ENCODE measurements at places on chromosomes 6 and 20.
A peak's percentile ranks its signal among the peaks of the same experiment; 100 is the strongest.

DNA sequence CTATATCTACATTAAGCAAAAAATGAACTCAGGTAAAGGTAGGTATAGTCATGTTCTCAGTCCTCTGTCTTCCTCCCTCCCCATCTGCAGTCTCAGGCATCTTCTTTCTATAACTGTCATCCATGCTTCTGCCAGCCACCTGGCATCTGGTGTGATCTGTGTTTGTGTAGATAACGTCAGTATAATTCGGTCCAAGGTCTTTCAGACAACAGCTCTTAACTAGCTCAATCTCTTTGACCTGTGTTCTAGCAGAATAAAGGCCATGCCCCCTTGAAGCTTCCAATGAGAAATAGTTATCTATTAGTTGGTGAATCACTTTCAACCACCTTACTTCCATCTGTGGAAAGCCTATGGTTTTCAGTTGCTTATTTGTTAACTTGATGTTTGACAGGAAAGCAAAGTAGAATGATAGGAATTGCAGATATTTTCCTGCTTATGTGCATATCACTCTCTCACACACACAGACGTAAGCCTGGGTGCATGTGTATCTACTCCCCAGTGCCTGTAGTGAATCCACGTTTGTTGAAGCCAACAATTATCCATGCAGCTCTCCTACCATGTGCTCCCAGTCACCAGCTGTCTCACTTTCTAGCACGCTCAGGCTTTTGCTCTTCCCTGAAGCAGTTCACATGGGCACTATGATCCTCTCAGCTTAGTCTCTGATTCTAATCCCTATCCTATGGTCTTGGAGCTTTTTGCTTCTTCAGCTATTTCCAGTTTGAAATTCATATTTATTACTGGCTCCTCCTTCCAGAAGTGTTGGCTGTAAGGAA lies 433.7 kb upstream of the MANEA start:
- DNase-seq = no peak

GRCh38 chr6:119296036-119297035 lies 53.2 kb downstream of the MAN1A1 start:
- no peak for DNase-seq

DNA sequence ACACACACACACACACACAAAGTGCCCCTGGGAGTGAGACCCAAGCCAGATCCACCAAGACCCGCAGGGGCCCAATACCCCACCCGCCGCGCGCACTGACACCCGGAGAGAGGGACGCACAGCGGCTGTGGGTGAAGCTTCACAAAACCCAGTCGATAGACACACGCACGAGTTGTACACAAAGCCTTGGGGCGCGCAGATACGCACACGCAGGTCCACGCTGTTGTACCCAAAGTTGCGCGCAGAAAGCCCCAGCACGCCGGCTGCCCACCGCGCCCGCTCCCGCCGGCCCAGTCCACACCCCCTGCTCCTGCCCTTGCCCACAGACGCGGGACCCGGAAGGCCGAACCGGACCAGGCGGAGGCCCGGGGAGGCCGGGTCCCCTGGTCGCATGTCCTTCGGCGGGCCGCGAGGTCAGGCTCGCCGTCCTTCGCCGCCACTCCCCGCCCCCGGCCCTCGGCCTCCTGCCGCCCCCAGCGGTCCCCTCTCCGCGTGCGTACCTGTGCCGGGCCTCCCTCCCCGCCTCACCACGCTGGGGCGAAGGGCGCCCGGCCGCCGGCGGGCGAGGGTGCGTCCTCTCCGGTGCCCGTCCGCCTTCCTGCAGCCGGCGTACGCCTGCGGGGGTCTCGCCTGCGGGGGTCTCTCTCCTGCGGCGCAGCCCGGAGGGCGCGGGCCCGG lies at the start of gene TMEM74B:
TMEM74B (minus strand) TSS at position 344 of the 678 bp plus-strand sequence. CDS start 1,180 bp downstream, outside the sequence.
- peak; percentile 30 for DNase-seq

DNA sequence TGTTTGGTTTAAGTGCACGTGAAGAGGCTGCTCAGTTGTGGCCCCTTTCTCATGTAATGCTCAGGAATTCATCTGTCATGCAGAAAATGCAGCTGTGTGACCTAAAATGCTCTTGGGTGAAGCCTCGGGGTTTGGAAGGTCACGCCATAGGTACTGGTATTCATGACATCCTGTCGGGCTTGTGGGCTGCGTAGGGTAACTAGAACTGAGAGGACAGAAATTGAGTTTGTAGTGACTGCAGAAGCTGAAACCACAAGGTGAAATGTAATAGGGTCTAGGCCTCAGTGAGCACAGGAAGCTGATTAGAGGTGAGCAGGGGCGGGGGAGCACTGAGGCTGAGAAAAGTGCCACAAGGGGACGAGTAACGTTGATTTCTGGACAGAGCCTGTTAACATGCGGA lies 128.8 kb downstream of the SOBP start:
- DNase-seq = no peak

GRCh38 chr20:25532015-25532751 lies 53.1 kb downstream of the NINL start:
- no peak for DNase-seq

DNA sequence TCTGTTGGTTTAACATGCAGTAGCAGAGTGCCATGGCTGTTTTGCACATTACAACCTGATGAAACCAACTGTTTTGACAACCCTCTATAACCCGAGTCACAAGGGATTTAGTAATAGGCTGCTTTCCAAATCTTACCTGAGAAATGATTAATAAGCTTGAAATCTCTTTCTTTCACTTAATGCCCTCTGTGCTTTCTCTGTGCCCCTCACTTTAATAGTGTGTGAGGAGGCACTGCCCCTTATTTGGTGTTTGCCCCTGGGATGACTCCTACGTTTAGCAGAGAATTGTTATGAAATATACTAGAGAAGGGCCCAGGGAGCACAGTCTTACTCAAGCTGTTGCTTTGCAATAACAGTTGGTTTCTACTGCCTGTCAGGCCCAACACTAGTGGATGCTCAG lies 31.0 kb upstream of the PTCHD4 start:
- no peak for DNase-seq

- peak; percentile 75 for DNase-seq
Observed at GRCh38 chr6:53673162-53673727, 7.7 kb upstream of the KLHL31 start.

- DNase-seq = no peak
Observed at GRCh38 chr6:7588506-7588905, 1.5 kb upstream of the SNRNP48 start.

- DNase-seq = peak; percentile 54
Observed at GRCh38 chr20:37526839-37527637, 638 bp downstream of the BLCAP start.

DNA sequence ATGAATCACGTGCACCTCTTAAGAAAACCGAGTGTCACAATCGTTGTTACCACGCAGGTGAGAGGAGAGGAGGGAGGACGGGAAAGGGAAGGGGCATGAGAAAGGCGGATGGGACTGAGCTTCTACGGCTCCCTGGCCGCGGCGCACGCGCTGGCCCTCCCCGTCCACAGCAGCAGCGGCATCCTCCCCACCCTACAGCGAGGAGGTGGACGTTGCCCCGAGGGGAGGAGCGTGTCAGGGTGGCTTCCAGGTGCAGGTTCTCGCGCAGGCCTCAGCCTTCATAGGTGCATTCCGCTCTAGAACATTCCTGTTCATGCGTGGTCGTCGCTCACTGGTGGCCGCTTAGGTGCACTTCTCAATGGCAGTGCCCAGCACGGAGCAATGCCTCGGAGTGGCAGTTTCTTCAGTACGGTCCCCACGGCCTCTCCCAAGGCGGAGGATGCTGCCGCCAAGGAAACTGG lies 29.7 kb upstream of the AFDN start:
- no peak for DNase-seq

DNA sequence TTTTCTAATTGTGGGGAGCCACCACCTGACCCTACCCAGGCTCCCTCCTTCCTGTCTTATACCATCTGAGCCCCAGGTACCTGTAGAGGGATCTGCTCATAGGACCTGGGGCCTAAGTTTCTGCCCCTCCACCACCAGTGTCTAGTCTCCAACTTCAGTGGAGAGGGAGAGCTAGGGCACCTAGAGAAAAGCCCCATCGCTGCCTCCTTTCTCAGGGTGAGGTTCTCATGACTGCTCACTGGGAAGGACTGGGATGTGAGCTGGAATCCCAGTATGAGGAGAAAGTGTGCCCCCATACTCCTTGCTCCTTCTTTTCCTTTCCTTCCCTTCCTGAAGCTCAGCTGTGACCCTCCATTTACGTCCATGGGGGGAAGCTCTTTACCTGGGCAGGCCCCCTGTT lies 231.6 kb downstream of the LRFN2 start:
- no peak for DNase-seq

DNA sequence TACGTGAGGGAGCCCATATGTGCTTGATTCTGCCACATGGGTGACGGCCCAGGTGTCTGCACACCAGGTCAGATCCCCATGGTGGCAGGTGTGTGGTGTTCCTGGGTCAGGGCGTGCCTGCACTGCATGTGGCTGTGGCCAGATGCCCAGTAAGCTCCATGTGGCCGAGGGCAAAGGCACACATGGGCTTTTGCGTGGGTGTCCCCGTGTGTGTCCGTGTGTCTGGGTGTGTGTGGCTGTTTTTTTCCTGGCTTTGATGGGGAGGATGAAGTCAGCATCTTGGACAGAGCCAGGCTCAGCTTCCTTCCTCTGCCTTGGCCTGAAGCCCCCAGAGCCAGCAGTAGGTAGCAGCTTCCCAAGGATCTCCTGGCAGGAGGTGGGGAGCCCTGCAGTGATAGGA lies 1.5 kb upstream of the TNXB start:
- DNase-seq = no peak

GRCh38 chr6:89013438-89013837 lies 50.0 kb upstream of the RNGTT start:
- no peak for DNase-seq

DNA sequence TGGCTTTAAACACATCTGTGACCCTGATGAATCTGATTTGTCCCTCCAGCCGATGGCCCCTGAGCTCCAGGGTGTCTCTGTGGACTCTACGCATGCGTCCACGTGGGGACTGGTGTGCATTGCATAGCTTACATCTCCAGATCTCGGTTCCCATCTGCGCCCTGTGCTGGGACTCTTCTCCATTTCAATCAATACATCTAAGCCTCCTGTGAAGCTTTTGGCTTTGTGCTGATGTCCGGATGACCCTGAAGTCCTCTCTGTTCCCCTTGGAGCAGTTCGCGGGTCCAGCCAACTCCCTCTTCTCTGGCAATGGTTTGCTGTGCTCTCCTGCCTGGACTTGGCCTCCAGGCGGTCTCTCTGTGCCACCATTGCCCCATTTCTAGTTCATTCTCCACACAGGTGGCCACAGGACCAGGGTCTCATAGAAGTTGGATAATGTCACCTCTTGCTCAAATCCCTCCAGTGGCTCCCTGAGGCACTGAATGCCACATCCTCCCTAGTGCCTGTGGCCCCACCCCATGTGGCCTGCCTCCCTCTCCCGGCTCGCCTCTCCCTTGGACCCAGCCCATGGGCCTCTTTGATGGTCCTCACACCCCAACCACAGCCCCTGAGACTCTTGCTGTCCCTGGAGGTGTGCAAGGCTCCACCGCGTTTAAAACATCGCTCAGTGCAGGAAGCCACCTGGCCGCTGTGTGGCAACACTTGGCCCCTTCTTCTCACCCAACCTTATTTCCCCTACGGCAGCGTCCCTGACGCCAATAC lies 155.4 kb downstream of the SYCP2 start:
- no peak for DNase-seq

DNA sequence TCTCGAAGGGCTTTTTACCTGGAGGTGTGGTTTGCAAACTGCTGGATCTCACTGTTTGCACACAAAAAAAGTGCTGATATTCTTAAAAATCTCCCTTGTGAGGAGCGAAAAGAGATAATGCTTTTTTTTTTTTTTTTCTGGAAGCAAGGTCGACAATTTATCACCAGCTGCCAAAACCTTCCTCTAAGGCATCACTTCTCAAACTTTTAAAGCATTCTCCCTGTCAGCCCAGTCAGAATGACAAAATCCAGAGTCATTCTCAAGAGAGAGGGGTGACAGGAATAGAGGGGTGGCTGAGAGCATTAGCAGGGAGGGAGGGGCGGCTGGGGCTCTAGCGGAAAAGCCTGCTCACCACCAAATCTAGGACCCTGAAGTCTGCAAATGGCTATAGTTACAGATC lies 137.2 kb upstream of the ARMC2 start:
- DNase-seq = no peak

GRCh38 chr6:150603176-150603575 lies 3.5 kb downstream of the PLEKHG1 start:
- no peak for DNase-seq

- no peak for DNase-seq
Observed at GRCh38 chr6:146857980-146858347, 259.2 kb downstream of the ADGB start.

- no peak for DNase-seq
Observed at GRCh38 chr6:14802514-14803160, 443.2 kb upstream of the JARID2 start.

DNA sequence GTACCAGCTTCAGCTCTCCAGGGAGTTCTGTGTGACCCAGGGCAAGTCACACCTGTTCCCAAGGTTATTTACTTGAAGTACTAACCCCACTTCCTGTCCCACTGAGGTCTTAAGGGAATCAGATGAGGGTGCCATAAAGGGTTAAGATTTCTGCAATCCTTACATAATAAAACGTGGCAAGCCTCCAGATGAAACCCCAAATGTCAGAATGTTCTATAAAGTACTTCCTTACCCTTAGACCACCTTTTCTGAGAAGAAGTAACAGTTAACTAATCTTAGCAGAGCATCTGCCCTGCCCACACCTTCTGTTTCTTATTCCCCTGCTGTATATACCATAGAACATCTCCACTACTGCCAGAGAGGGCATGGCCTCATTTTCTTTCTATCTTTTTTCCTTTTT lies 6.0 kb upstream of the AVP start:
- DNase-seq = no peak

GRCh38 chr6:41201764-41202173 lies 820 bp upstream of the TREML2 start:
- DNase-seq = no peak

DNA sequence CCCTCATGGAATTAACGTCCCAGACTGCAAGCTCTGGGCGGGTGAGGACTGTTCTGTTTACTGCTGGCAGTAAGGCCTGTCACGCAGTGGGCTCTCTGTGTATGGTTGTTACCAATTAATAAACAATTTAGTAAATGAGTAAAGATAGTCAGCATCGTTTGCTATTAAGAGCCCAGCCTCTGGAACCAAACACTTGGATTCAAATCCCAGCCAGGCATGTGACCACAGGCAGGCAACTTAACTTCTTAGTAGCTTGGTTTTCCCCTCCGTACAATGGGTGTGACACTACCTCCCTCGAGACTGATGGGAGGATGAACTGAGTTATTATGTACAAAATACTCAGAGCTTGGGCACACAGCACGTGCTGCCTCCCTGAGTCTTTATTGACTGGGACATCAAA lies 137.7 kb upstream of the ARMC2 start:
- DNase-seq = no peak

GRCh38 chr6:134936476-134936875 lies 13.4 kb downstream of the ALDH8A1 start:
- no peak for DNase-seq

- no peak for DNase-seq
Observed at GRCh38 chr20:39453890-39454289, 491.7 kb downstream of the DHX35 start.
